ENCODE measurements at places on chromosomes 12 and 14.

- no peak for DNase-seq
Observed at GRCh38 chr14:69268223-69268622, 8.3 kb downstream of the GALNT16 start.

DNA sequence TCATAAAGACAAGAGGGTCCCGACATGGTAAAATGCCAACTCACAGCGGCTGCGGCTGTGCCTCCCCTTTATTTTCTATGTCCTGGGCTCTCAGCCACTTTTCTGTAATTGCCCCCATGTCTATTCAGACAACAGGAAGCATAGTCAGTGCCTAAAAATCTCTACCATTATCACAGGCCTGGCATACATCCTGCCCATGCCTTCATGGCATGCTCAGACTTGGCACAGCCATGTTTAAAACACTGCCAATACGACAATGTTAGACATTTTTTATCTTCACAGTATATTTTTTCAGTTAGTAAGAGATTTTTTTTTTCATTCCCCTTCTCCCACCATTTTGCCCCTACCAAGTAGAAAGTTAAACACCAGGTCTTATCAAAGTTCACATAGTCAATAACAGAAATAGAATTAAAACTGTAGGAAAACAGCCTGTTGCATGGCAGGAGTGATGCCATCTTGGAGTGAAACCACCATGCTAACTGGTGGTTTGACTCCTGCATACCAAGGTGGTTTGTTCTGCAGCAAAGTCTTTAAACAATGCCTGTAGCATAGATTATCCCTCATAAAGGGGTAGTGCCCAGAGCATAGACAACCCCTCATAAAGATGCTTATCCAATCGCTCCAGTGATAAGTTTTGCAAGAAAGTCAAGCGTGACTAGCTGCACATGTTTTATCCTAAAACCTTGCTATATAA, 18.9 kb upstream of the CERS5 start:
- DNase-seq, result no peak

GRCh38 chr14:67674139-67674479, 323 bp downstream of the VTI1B start:
- peak; percentile 91 for DNase-seq

DNA sequence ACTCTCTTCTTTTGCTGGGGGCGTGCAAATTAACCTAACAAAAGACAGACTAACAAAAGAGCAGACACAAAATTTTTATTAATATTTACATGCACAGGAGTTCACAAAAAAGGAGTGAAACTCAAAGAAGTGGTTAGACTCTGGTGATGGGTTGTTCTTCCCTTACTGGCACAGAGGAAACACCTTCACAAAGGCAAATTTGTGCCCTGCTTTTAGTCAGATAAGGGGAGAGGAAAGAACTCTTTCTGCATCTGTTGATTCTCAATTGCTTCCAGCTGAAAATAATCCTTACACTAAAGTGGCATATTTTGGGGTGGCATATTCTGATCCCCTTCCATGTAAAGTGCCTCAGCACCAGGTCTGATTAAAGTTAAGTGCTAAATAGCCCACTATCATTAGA, 190.2 kb upstream of the AMIGO2 start:
- no peak for DNase-seq

GRCh38 chr12:124505001-124505818, 62.2 kb downstream of the NCOR2 start:
- DNase-seq, result peak; percentile 64

GRCh38 chr12:7638064-7638759, 27.5 kb downstream of the APOBEC1 start:
- DNase-seq, result peak; percentile 48

DNA sequence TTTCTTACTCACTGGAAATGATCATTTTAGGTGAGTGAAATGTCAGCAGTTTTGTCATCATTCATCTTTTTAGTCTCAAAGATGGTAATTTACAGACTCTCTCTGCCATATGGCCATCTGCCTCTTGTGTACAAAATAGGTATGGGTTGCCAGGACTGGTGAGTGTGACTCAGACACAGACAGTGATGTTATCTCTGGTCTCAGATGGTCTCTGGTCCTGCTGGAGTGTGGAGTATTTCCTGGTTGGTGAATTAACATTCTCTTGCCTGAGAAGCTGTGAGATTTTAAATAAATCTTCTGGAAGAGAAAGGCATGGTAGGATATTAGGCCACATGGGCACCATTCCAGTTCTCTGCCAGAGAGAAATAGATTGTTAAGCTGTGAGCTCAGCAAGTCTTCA, 207.0 kb downstream of the ATP23 start:
- no peak for DNase-seq

DNA sequence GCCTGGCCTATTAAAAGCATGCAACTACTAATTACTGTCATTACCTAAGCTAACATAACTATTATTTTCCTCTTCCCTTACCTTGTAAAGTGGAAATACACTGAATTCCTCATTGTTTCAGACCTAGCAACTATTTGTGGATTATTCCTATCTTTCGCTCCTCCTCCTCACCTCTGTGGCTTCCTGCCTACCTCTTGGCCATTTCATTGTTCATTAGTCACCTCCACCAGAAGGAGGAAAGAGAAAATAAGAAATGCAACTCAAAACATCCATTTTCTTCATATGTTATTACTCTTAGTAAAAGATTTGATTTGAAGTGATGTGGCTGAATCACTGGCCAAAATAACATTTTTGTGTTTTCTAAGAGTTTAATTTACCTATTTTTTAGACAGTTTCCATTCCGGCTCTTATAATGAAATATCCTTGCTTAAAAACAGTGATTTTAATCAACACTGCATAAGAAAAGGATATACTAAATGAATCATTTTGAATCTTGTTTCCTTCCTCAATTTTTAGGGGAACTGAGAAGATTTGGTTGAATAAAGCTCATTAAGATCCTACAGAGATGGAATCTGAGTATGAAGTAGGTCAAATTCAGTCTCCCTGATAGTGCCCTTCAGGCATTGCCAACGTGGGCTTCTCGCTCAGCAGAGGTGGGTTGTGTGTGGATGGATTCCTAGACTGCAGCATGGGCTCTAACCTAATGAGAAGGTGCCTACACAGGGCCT, 27.6 kb upstream of the ARHGAP5 start:
- no peak for DNase-seq

DNA sequence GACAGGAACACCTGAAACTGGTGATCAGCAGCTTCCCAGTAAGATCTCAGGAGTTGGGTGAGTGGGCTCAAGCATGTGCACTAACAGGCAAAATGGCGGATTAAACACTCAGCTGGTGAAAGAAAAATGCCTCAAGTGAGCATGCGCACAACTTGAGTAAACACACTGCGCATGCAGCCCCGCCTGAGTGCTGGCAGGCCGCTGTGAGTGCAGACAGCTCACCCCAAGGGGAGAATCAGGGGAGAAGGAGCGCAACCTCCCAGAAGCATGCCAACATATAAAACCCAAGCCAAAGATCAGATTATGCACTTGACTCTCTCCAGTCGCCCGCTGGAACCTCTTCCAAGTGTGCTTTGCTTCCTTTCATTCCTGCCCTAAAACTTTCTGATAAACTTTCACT, 125.8 kb downstream of the VRK1 start:
- DNase-seq, result no peak

DNA sequence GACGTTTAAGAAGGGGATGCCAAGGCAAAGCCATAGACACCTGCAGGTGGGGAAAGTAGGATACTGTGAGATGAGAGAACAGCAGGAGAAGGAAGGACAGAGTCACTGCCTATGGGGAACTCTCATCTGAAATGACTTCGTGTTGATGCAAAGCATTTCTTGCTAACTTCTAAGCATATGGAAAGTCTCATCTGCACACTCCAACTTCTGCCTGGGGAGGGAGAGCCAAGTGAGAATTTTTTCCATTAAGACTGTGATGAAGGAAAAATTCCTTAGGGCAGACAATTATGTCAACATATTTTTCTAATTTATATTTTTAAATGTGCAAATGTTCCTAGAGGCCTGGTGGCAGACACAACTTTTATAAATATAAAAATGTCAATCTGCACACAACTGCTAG, 115.3 kb downstream of the IPO8 start:
- DNase-seq, result no peak

DNA sequence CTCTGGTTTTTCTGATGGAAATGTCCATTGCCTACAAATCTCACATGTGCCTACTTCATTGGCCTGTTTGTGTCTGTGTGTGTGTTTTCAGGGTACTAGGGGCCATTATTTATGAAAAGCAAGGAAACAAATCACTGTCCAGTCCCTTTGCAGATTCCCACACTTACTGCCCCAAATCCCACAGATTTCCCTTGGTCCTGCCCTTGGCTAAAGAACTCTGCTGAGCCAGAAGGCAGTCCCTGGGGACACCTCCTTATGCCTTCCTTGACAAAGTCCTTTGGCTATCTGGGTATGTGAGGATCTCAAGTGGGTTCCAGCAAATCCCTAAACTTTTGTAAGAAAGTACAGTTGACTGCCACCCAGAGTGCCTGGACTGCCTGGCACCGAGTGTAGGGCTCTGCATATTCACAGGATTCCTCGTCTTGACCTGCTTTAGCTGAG, 388.1 kb downstream of the BCAT1 start:
- no peak for DNase-seq

DNA sequence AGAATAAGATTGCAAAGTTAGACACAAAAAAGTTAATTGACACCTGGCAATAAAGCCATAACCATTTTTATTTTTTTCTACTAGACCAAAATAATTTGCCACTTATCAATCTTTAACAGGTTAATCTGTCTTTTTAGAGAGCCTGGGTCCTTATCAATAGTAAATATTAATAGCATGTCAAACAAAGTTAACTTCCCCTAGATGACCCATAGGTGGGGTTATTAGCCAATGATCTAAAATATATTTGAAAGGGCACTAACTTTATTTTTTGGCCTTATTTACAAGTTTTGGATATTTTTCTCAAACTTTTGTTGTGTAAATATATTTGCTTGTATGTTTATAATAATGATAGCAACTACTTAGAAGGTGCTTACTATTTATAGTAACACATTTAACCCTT, 3.9 kb downstream of the ANKRD33 start:
- no peak for DNase-seq

All from kidney (tissue), 22 donors.